ENCODE measurements at places on chromosomes 5 and 9. TPM values are rescaled to one million over a fixed set of nuclear protein-coding genes. Genes with fewer than 3 reads are reported as not detected.

GRCh38 chr9:134339183-134339806 is 13.0 kb downstream of the RXRA start:
- H3K27me3 ChIP-seq = no peaks in the 10 kb centered on the region
- H3K27ac ChIP-seq = no peak overlapping the region
- no peak overlapping the region for H3K4me3 ChIP-seq
- no peak for DNase-seq

The PRKAA1 gene
- total RNA-seq = 53.0 TPM

GRCh38 chr5:118862596-118862995 is 125.8 kb downstream of the DTWD2 start:
- no peaks in the 10 kb centered on the region for H3K36me3 ChIP-seq
- no peak overlapping the region for H3K27ac ChIP-seq
- H3K27me3 ChIP-seq = no peaks in the 10 kb centered on the region
- no peaks in the 10 kb centered on the region for H3K4me1 ChIP-seq
- no peak for DNase-seq
- no peak overlapping the region for H3K4me3 ChIP-seq

The C1QTNF2 gene
- total RNA-seq = not detected

DNA sequence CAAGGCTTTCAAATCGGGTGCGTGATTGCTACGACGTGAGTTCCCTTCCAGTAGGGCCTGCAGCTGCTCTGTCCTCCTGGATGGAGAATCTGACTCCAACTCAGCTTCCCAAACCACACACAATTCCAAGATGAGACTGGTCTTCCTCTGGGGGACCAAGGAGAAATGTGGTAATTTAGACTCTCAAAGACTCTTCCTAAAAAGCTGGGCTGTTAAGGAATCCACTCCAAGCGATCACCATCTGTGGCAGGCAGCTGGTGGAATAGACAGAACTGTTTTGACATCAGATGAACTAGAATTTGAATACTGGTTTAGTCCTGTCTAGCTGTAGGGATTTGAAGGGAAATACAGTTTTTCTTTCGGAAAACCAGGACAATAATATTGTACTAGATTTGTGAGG is 130.7 kb upstream of the KLF4 start:
- H3K36me3 ChIP-seq = no peaks in the 10 kb centered on the region
- H3K4me1 ChIP-seq = no peaks in the 10 kb centered on the region
- no peak for DNase-seq
- H3K27me3 ChIP-seq = no peaks in the 10 kb centered on the region
- no peak overlapping the region for H3K27ac ChIP-seq

DNA sequence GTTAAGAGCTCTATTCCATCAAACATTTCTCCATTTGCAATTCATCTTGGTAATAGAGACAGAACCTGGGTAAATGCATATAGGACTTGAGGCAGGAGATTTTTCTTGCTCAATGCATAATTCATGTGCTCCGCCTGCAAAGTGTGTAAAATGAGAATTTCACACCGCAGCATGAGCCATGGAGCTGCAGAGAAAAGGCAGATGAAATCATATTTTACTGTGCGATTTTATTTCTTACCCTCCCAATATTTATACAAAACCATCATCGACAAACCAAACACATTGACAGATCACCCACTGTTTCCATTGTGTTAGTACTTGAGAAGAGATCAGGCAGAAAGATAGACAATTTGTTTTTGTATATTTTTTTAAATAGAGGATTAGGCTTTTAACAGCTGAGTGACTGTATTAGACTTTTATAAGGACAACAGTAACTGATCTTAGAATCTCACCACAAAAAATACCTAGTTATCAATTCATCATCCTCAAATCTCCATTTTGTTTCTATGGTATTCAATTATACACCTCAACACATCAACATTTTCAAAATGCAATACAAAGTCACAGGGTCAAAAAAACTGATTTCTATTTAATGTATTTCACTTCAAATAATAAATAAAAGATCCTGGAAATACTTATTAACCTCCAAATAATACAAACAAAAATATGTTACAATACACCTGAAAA is 191.1 kb downstream of the AP3B1 start:
- DNase-seq = no peak
- H3K36me3 ChIP-seq = peaks cover 9% of the 10 kb centered on the region
- no peak overlapping the region for H3K27ac ChIP-seq
- H3K27me3 ChIP-seq = no peaks in the 10 kb centered on the region
- no peak overlapping the region for H3K4me3 ChIP-seq
- H3K4me1 ChIP-seq = peaks cover 16% of the 10 kb centered on the region

The TMEM245 gene
- 24.2 TPM for total RNA-seq

The PCDHGB2 gene
- 9.8 TPM for total RNA-seq

DNA sequence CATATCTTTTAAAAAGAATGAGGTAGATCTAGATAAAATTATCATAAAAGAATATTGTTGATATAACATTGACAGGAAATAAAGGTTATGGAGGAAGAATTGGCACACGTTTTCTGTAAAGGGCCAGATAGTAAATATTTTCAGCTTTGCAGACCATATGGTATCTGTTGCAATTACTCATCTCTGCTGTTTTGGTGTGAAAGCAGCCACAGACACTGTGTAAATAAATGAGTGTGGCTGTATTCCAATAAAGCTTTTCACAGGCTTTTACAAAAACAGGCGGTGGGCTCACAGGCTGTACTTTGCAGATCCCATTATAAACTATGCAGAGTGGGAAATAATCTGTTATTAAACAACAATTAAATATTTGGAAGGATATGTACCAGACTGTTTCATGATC is 87.4 kb downstream of the SGCD start:
- H3K4me3 ChIP-seq = no peak overlapping the region
- DNase-seq = no peak
- no peaks in the 10 kb centered on the region for H3K4me1 ChIP-seq
- no peaks in the 10 kb centered on the region for H3K36me3 ChIP-seq
- no peaks in the 10 kb centered on the region for H3K27me3 ChIP-seq

GRCh38 chr9:112495614-112496013 is 9.0 kb downstream of the KIAA1958 start:
- H3K27me3 ChIP-seq = no peaks in the 10 kb centered on the region
- no peak overlapping the region for H3K4me3 ChIP-seq
- H3K36me3 ChIP-seq = peaks cover 61% of the 10 kb centered on the region
- no peak overlapping the region for H3K27ac ChIP-seq
- DNase-seq = no peak

The HAPLN1 gene
- not detected for total RNA-seq

- DNase-seq = no peak
- H3K36me3 ChIP-seq = peaks cover 22% of the 10 kb centered on the region
- H3K27me3 ChIP-seq = no peaks in the 10 kb centered on the region
- H3K27ac ChIP-seq = no peak overlapping the region
Observed at GRCh38 chr9:129630967-129631673, 5.2 kb downstream of the NTMT1 start.

The PRSS3 gene
- 0.40 TPM for total RNA-seq

GRCh38 chr5:179765400-179765799 is 28.4 kb upstream of the LTC4S start:
- no peaks in the 10 kb centered on the region for H3K27me3 ChIP-seq
- H3K27ac ChIP-seq = no peak overlapping the region
- DNase-seq = no peak
- peaks cover 17% of the 10 kb centered on the region for H3K36me3 ChIP-seq
- peaks cover 23% of the 10 kb centered on the region for H3K4me1 ChIP-seq
- no peak overlapping the region for H3K4me3 ChIP-seq

The NEUROG1 gene
- total RNA-seq = not detected

GRCh38 chr5:140367256-140368013 is 7.4 kb downstream of the SLC4A9 start:
- H3K27me3 ChIP-seq = no peaks in the 10 kb centered on the region
- peak; percentile 48 for DNase-seq
- no peak overlapping the region for H3K27ac ChIP-seq
- no peak overlapping the region for H3K4me3 ChIP-seq
- H3K4me1 ChIP-seq = peaks cover 3% of the 10 kb centered on the region

DNA sequence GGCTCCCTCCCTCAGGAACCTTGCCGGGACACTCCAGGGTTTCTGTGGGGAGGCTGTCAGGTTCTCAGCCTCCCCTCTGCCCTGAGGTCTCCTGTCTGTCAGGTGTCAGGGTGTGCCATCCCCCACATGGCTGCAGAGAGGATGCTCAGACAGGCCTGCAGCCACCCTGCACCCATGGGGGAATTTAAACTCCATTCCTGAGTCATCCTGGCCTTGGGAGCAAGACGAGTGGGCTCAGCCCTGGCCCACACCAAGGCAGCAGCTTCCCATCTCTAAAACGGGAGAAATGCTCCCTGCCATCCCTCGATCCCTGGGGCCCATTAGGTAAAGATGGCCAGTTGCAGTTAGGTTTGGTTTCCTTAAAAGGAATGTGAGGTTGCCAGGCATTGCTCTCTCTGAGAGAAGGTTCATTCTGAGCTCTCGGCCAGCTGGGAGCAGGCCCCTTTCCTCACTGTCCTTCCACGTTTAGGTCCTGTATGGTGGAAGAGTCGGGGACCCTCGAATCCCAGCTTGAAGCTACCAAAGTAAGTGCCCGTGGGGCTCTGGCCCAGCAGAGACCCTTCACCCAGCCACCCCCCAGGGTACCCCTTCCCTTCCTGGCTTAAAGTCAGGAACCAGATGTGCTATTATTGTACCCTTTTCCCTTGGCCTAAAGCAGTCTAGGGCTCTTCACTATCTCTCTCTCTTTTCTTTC is 26.6 kb downstream of the DYNC2I2 start:
- H3K4me3 ChIP-seq = no peak overlapping the region
- no peaks in the 10 kb centered on the region for H3K27me3 ChIP-seq
- H3K36me3 ChIP-seq = 0 out of 2 replicates have a peak, but pooled peaks cover 6% of the 10 kb centered on the region
- peak; percentile 15 for DNase-seq
- no peaks in the 10 kb centered on the region for H3K4me1 ChIP-seq

GRCh38 chr9:36035006-36035405 is 1.7 kb upstream of the RECK start:
- no peak for DNase-seq
- H3K4me3 ChIP-seq = no peak overlapping the region
- no peak overlapping the region for H3K27ac ChIP-seq
- no peaks in the 10 kb centered on the region for H3K36me3 ChIP-seq
- peaks cover 17% of the 10 kb centered on the region for H3K4me1 ChIP-seq

The IGIP gene
- total RNA-seq = 2.5 TPM

DNA sequence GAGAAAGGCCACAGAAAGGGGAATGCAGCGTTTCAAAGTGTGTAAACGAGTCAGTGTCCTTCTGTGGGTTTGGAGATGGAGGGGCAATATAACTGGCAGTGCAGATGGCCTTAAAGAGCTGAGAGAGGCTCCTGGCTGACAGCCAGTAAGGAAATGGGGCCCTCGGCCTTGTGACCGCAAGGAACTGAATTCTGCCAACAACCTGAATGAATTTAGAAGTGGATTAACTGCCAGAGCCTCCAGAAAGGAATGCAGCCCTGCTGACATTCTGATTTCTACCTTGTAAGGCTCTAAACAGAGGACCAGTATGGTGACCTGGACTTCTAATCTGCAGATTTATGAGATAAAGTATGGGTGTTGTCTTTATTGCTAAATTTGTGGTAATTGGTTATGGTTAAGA is 17.5 kb upstream of the NREP start:
- H3K4me1 ChIP-seq = no peaks in the 10 kb centered on the region
- H3K27me3 ChIP-seq = no peaks in the 10 kb centered on the region
- H3K4me3 ChIP-seq = no peak overlapping the region
- H3K27ac ChIP-seq = no peak overlapping the region

GRCh38 chr5:179225387-179225786 is 119.9 kb downstream of the ADAMTS2 start:
- no peak overlapping the region for H3K27ac ChIP-seq
- no peaks in the 10 kb centered on the region for H3K4me1 ChIP-seq
- H3K4me3 ChIP-seq = no peak overlapping the region
- H3K36me3 ChIP-seq = no peaks in the 10 kb centered on the region

GRCh38 chr9:13841746-13842462 is 472.0 kb downstream of the NFIB start:
- H3K36me3 ChIP-seq = no peaks in the 10 kb centered on the region
- DNase-seq = no peak
- no peak overlapping the region for H3K4me3 ChIP-seq
- peaks cover 18% of the 10 kb centered on the region for H3K4me1 ChIP-seq
- H3K27ac ChIP-seq = no peak overlapping the region

The AIF1L gene
- not detected for total RNA-seq

The GLDC gene
- total RNA-seq = not detected

The DMRT1 gene
- not detected for total RNA-seq

The S1PR3 gene
- total RNA-seq = not detected

- H3K4me1 ChIP-seq = no peaks in the 10 kb centered on the region
- H3K4me3 ChIP-seq = no peak overlapping the region
- no peaks in the 10 kb centered on the region for H3K36me3 ChIP-seq
- DNase-seq = peak; percentile 42
- H3K27me3 ChIP-seq = no peaks in the 10 kb centered on the region
Observed at GRCh38 chr5:91266184-91266705, 116.9 kb downstream of the ARRDC3 start.

DNA sequence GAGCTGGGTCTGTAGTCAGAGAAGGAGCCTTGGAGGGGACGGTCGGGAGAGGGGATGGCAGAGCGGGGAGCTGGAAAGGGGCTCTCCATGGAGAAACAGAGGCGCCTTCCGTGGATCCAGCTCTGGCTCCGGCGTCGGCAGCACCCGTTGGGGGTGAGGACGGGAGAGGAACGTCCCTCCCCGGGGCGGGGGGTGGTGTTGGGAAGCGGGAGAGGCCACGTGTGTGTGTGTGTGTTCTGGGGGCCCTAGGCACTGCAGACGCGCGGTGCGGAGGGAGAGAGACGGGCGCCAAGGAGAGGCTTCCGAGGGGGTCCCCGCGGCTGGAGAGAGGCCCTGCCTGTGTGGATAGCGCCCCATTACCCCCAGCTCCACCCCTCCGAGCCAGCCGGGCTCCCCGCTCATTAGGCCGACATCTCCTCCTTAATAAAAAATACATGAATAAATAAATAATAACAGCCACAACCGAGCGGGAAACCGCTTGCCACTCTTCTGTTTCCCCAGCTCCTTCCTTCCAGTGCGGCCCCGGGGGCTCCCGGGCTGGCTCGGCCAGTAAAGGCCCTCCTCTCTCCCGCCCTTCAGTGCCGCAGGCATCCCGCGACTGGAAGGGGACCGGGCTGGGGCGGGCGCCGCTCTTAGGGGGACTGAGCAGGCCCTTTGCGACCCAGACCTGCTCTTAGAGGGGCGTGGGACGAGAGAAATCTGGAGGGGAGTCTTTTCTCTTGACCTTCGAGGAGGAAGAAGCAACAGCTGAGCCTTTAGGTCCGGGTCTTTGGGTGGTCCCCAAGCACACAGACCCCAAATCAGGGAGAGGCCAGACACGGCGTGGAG is 71.3 kb upstream of the ARAP3 start:
- no peak overlapping the region for H3K27ac ChIP-seq
- no peak for DNase-seq
- H3K36me3 ChIP-seq = no peaks in the 10 kb centered on the region

- DNase-seq = peak; percentile 77
- peak overlapping the region; percentile 90 for H3K4me3 ChIP-seq
- no peaks in the 10 kb centered on the region for H3K27me3 ChIP-seq
- H3K27ac ChIP-seq = peak overlapping the region; percentile 92
- H3K4me1 ChIP-seq = peaks cover 58% of the 10 kb centered on the region
- peaks cover 11% of the 10 kb centered on the region for H3K36me3 ChIP-seq
Observed at GRCh38 chr9:113219186-113219936, 1.7 kb downstream of the FKBP15 start.

DNA sequence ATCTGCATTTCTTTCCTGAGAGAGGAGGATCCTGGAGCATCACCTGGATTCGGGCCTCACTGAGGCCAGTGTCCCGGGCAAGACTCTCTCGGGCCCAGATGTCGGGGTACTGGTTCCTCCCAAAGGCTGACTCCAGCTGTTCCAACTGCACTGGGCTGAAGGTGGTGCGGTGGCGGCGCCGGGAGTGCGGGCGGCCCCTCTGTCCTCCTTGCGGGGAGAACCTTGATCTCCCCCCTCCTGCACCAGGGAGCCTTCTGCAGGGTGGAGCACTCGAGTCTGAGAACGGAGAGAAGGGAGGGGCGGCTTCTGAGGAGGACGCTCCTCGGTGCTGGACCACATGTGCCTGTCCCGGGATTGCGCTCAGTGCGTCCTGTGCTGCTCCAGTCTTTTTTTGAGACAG is 2.0 kb downstream of the PROP1 start:
- no peak overlapping the region for H3K4me3 ChIP-seq
- H3K27ac ChIP-seq = no peak overlapping the region
- DNase-seq = peak; percentile 2
- H3K27me3 ChIP-seq = no peaks in the 10 kb centered on the region
